Ascending aorta (tissue), 2 donors: ENCODE measurements at places on chromosomes 1 and 21.

GRCh38 chr1:72845981-72846380 is 563.6 kb upstream of the NEGR1 start:
- H3K27ac ChIP-seq: no peak overlapping the region
- no peaks in the 10 kb centered on the region for H3K36me3 ChIP-seq
- H3K4me1 ChIP-seq: no peaks in the 10 kb centered on the region
- no peaks in the 10 kb centered on the region for H3K27me3 ChIP-seq

- H3K4me3 ChIP-seq: no peak overlapping the region
- H3K4me1 ChIP-seq: no peaks in the 10 kb centered on the region
- H3K27ac ChIP-seq: no peak overlapping the region
- DNase-seq: no peak
- no peaks in the 10 kb centered on the region for H3K27me3 ChIP-seq
Measured at GRCh38 chr1:190124068-190124467, 353.6 kb downstream of the BRINP3 start.

DNA sequence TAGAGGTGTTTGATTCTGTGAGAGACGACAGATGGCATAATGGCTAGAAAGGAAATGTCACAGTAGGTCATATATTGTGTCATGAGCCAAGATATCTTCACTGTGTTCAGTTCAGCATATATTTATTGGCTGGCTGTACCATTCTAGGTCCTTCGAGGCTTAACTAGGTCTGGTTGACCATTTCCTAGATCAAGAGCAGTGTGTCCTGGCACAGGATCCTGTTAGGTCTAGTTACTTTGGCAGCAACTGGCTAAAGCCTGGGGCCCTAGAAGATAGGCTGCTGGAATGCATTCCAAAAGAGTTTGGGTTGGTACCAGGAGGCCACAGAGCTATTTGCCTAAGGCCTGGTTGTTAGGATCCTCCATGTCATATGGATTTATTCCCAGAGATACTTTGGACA is 20.9 kb downstream of the ZBTB40 start:
- H3K27ac ChIP-seq: peak overlapping the region; percentile 62
- H3K36me3 ChIP-seq: no peaks in the 10 kb centered on the region
- peaks cover 22% of the 10 kb centered on the region for H3K4me1 ChIP-seq
- no peak for DNase-seq
- no peak overlapping the region for H3K4me3 ChIP-seq

- H3K4me3 ChIP-seq: no peak overlapping the region
- no peak for DNase-seq
- no peak overlapping the region for H3K27ac ChIP-seq
Measured at GRCh38 chr1:42479621-42480020, 16.5 kb downstream of the CCDC30 start.

- H3K4me3 ChIP-seq: no peak overlapping the region
- H3K4me1 ChIP-seq: no peaks in the 10 kb centered on the region
- peaks cover 22% of the 10 kb centered on the region for H3K27me3 ChIP-seq
- no peak for DNase-seq
Measured at GRCh38 chr21:44710756-44711326, 531 bp downstream of the TSPEAR start.

- H3K36me3 ChIP-seq: no peaks in the 10 kb centered on the region
- H3K4me1 ChIP-seq: no peaks in the 10 kb centered on the region
- H3K27me3 ChIP-seq: no peaks in the 10 kb centered on the region
- no peak overlapping the region for H3K4me3 ChIP-seq
Measured at GRCh38 chr1:176837708-176838107, 326.8 kb downstream of the ASTN1 start.

GRCh38 chr1:228852511-228853088 is 117.3 kb downstream of the RHOU start:
- H3K27me3 ChIP-seq: no peaks in the 10 kb centered on the region
- no peak overlapping the region for H3K4me3 ChIP-seq
- no peaks in the 10 kb centered on the region for H3K4me1 ChIP-seq
- DNase-seq: no peak

DNA sequence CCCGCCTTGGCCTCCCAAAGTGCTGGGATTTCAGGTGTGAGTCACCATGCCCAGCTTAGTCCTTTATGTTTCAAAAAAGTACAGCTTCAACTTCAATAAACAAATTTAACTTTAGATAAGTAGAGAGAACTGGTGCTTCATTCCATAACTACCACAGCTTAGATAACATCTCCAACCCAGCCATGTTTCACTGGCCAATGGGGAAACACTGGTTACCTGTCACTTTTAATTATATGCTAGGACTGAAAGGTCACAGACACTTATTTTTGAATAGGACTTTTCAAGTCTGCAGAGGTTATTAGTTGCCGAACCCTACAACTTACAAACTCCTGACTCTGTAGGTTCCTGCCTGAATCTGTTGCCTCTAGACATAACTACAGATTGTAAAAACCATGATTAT is 56.5 kb upstream of the ST6GALNAC3 start:
- no peak overlapping the region for H3K4me3 ChIP-seq
- H3K36me3 ChIP-seq: no peaks in the 10 kb centered on the region
- H3K4me1 ChIP-seq: no peaks in the 10 kb centered on the region
- no peak for DNase-seq
- no peaks in the 10 kb centered on the region for H3K27me3 ChIP-seq
- H3K27ac ChIP-seq: no peak overlapping the region

DNA sequence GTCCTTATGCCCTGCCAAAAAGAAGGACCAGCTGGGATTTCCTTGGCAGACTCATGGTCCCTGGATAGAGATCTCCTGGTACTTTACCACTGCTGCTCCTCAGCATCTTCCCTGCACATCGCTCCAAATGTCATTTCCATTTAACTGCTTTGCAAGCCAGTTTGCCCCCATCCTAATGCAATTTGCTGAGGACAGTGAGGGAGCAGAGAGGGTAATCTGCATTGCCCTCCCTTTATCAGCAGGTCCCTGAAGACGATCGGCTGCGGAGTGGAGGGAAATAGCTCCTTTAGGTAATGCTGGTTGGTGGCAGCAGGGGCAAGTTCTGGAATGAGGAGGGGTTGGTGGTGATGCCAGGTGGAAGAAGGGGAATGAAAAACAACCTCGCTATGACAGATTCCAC is 2.7 kb downstream of the PLXNA2 start:
- DNase-seq: peak; percentile 13
- H3K4me1 ChIP-seq: peaks cover 24% of the 10 kb centered on the region
- H3K27ac ChIP-seq: no peak overlapping the region
- H3K27me3 ChIP-seq: no peaks in the 10 kb centered on the region

DNA sequence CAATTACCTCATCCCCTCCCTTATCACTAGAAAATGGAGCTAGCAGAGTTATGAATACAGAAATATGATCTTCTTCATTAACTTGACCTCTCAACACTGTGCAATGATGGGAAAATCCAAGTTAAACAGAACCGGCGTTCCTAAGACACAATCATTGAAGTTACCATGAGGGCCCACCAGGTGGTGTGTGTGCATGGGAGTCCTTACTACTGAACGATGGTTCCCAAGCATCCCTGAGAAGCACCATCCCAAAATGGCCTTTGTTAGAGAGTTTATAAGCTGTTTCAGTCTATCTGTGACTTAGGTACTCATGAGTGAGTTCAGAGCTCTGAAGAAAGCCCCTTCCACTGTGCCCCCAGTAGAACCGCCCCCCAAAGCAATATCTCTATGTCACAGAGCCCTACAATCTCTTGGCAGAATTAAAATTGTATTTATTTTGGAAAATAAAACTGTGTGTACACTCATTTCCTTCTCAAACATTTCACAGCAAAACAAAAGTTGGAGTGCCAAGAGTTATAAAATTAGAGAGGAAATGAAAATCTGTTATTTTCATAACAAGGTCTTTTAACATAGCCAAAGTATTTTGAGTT is 56.8 kb downstream of the PLD5 start:
- peak overlapping the region; percentile 43 for H3K27ac ChIP-seq
- DNase-seq: no peak
- H3K4me3 ChIP-seq: peak overlapping the region; percentile 11
- no peaks in the 10 kb centered on the region for H3K36me3 ChIP-seq
- peaks cover 3% of the 10 kb centered on the region for H3K4me1 ChIP-seq

DNA sequence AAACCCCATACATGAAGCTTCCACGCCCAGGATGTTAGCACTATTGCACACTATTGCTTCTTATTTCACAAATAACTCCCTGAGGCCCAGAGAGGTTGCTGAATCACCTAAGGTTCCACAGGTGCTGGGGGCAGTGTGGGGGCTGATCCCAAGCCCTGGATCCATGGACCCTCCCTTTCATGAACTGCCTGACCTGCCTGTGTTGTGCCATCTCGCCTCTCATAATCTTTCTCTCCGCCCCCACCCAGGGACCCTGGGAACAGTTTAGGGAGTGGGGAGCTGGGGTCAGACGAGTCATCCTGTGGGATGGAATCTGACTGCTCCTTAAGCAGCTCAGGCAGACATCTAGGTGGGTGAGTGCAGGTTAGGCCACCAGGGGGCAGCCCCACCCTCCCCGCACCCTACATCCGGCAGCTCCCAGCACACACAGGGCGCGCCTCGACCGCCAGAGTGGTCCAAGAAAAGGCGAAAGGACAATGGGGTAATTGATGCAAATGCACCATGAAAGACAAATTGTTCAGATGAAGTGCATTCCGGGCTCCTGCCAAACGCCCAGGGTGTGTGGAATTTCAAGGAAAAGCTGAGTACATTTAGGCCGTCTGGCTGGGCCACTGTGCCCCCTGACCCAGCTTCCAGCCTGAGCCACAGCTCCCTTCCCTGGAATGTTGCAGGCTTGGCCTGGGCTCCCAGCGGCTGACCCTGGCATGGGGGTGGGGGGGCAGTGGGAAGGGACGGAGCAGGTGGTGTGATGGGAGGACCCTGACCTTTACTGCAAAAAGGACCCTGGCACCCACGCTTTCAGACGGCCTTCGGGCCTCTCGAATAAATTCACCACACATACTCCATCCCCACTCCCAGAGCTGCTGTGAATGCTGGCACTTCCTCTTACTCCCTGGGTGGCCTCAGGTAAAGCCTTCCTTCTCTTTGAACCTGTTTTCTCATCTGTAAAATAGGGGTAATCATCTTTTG is 20.8 kb downstream of the PHLDA3 start:
- DNase-seq: peak; percentile 86
- H3K27ac ChIP-seq: no peak overlapping the region
- H3K27me3 ChIP-seq: no peaks in the 10 kb centered on the region
- H3K4me1 ChIP-seq: peaks cover 6% of the 10 kb centered on the region
- H3K4me3 ChIP-seq: no peak overlapping the region

DNA sequence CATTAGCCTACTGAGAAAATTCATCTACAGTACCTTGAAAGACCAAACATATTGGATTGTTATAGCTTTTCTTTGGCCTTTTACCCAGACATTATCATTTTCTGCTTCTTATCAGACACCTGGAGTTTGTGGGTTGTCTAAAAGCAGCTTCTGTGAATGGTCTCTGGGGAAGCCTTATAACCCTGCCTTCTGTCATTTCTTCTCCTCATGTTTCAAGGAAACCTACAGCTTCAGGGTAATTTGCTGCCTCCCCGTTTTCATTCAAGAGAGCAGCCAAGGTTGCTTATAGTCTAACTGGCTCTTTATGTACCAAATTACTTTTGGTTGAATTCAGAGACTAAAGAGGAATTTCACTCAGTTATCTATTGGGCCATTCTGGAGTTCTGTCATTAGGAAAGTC is 288.3 kb upstream of the SGIP1 start:
- H3K36me3 ChIP-seq: no peaks in the 10 kb centered on the region
- H3K27me3 ChIP-seq: no peaks in the 10 kb centered on the region
- H3K4me3 ChIP-seq: no peak overlapping the region

GRCh38 chr1:161088587-161089110 is 709 bp downstream of the NECTIN4 start:
- no peak overlapping the region for H3K27ac ChIP-seq
- no peaks in the 10 kb centered on the region for H3K36me3 ChIP-seq
- no peak for DNase-seq
- H3K27me3 ChIP-seq: no peaks in the 10 kb centered on the region

DNA sequence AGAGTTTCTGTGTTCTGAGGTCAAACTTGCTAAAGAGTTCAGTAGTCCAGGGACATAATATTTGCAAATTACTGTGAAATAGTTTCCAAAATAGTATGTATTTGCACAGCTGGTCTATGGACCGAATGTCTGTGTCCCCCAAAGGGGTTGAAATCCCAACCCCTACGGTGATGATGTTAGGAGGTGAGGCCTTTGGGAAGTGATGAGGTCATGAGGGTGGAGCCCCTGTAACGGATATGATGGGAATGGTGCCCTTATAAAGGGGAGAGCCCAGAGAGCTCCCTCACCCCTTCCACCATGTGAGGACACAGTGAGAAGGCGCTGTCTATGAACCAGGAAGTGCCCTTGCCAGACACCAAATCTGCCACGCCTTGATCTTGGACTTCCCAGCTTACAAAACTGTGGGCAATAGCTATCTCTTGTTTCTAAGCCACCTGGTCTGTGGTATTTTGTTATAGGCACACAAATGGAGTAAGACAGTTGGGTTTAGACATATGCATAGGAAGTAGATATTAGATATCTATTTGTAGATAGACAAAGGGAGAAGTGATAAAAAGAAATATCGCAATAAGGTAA is 21.7 kb downstream of the RNF187 start:
- no peak overlapping the region for H3K27ac ChIP-seq
- DNase-seq: no peak
- no peak overlapping the region for H3K4me3 ChIP-seq
- H3K4me1 ChIP-seq: no peaks in the 10 kb centered on the region
- H3K36me3 ChIP-seq: no peaks in the 10 kb centered on the region
- no peaks in the 10 kb centered on the region for H3K27me3 ChIP-seq

GRCh38 chr1:116806245-116806644 is 52.0 kb downstream of the CD2 start:
- no peak overlapping the region for H3K4me3 ChIP-seq
- no peak overlapping the region for H3K27ac ChIP-seq
- H3K27me3 ChIP-seq: no peaks in the 10 kb centered on the region
- H3K36me3 ChIP-seq: no peaks in the 10 kb centered on the region
- no peak for DNase-seq
- H3K4me1 ChIP-seq: no peaks in the 10 kb centered on the region

DNA sequence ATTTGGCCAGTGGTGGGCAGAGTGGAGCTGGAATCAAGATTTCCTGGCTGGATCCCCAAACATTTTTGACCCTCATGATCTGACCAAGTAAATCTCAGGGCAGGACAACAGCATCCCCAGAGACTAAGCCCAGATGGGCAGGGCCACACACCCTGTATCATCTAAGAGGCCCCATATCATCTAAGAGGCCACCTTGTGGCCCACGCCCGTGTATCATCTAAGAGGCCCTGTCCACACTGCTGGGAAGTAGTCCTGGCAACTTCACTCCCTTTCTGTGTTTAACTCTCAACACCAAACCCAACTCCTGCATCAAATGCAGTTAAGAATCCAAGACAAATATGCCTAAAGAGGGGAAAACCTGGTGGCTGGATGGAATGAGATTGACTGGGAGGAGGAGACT is 81.6 kb upstream of the SSX2IP start:
- no peaks in the 10 kb centered on the region for H3K36me3 ChIP-seq
- H3K4me3 ChIP-seq: no peak overlapping the region
- DNase-seq: no peak
- no peaks in the 10 kb centered on the region for H3K4me1 ChIP-seq
- H3K27me3 ChIP-seq: no peaks in the 10 kb centered on the region
